HS-27A (cell line): ENCODE measurements at places on chromosomes 6 and 20.
A peak's percentile ranks its signal among the peaks of the same experiment; 100 is the strongest.

GRCh38 chr6:35485402-35485877 lies 11.4 kb downstream of the TEAD3 start:
- peak; percentile 94 for DNase-seq

GRCh38 chr20:44288252-44288651 lies 22.8 kb downstream of the FITM2 start:
- DNase-seq = no peak

- DNase-seq = no peak
Measured at GRCh38 chr6:36547646-36548400, 544 bp upstream of the STK38 start.

DNA sequence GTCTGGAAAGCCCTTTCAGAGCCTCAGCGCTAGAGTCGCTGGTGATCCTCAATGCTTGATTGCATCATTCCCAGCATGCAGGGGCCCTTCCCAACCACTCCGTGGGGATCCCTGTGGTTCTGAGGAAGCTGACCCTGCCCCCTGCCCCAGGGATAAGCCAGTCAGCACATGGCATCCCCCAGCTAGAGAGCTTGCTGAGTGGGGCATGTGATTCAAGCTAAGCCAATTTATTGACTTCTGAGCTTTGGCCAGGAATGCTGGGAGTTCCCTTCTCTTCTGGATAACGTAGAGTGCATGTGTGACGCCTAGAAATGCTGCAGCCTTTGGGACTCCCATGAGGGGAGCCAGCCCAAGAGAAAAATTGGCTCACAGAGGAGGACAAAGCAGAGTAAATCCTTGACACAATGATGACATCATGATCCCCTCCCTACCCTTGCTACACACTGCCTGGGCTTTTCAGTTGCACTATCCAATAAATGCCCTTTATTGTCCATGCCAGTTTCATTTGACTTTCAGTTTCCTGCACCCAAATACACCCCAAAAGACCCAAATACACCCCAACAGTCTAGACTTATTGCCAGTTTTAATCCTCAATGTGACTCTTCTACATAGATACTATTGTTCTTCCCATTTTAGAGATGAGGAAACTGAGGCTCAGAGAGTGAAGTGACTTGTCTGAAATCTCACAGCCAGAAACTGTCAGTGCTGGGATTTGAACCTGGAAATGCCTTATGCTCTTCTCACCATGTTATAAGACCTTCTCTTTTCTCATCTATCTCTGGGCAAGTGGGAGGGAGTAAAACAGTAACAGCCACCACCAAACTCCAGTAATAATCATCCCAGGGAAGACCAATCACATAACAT lies 34.3 kb downstream of the KCNB1 start:
- DNase-seq = no peak
